ENCODE measurements at places on chromosomes 3 and 15.
A peak's percentile ranks its signal among the peaks of the same experiment; 100 is the strongest.

DNA sequence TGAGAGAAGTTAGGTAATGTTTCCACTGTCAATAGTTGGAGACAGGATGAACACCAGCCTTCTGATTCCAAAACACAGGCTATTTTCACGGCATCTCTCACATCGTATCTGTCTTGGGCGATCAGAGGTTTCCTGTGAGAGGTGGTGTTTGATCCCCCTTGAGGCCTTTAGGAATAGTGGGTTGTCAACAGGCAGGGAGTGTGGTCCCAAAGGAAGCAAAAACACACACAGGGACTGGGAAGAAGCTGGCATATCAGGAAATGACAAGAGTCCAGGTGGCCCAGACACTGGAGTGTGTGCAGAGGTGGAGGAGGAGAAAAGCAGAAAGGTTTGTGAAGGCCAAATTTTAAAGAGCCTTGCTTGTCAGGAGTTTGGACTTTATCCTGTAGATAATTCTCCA lies 6.6 kb upstream of the MAGEF1 start:
- DNase-seq = no peak

- peak; percentile 43 for DNase-seq
Measured at GRCh38 chr15:39167164-39168058, 413.5 kb upstream of the THBS1 start.

GRCh38 chr15:59094077-59094476 lies 10.9 kb upstream of the CCNB2 start:
- DNase-seq = no peak

DNA sequence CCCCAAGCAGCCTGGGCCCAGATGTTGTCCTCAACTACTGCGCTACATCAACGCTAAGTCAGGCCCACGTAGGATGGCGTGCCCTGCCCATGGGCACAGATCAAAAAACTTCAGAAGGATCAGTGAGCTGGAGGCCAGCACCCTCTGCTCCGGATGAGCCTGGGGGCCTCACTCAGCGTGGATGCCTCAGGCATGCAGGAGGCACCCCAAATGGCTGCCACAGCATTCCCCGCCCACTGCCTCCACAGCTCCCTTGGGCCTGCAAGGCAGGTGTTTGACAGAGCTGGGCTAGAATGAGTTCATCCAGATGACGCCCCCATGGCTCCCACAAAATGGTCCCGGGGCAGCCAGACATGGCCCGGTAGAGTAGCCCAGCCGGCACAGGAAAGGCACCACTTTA lies 7.1 kb downstream of the ATP2B2 start:
- no peak for DNase-seq

DNA sequence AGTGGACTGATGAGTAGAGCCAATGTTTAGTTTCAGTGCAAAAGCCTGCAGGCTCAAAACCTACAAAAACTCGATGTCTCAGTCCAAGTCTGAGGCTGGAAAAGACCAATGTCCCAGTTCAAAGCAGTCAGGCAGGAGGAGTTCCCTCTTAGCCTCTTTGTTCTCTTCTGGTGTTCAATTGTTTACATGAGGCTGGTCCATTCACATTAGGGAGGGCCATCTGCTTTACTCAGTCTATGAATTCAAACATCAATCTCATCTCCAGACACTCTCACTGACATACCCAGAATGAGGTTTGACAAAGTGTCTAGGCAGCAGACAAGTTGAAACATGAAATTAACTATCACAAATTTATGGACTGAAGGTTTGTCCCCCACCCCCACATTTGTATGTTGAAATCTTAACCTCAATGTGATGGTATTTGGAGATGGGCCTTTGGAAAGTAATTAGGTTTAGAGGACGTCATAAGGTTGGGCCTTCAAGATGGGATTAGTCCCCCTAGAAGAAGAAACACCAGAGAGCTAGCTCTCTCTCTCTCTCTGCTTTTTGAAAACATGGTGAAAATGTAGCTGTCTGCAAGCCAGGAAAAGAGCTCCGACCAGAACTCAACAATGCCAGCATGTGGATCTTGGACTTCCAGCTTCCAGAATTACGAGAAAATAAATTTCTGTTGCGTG lies 438.5 kb upstream of the RGMA start:
- DNase-seq = no peak

GRCh38 chr3:111315930-111316587 lies 225.9 kb upstream of the CD96 start:
- peak; percentile 65 for DNase-seq
